ENCODE measurements at places on chromosomes 16 and 17.

GRCh38 chr16:50539822-50540710, 8.1 kb upstream of the NKD1 start:
- DNase-seq = no peak

DNA sequence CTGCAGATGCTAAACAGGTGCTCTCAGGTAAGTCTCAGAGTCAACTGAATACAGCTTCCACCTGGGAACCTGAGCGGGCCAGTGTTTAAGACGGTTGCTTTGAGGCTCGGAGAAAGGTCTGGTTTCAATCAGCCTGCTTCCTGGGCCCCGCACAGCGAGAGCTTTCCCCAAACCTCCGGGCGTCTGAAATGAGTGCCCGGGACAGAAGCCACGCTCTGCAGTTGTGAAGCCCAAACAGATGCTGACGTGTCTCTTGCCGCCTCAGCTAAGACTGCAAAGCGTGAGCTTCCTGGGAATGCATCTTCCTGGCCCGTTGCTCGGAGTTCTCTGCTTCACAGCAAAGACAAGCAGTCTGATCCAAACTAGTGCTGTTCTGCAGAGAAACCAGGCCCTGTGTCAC, 36.7 kb downstream of the PLXDC1 start:
- no peak for DNase-seq

DNA sequence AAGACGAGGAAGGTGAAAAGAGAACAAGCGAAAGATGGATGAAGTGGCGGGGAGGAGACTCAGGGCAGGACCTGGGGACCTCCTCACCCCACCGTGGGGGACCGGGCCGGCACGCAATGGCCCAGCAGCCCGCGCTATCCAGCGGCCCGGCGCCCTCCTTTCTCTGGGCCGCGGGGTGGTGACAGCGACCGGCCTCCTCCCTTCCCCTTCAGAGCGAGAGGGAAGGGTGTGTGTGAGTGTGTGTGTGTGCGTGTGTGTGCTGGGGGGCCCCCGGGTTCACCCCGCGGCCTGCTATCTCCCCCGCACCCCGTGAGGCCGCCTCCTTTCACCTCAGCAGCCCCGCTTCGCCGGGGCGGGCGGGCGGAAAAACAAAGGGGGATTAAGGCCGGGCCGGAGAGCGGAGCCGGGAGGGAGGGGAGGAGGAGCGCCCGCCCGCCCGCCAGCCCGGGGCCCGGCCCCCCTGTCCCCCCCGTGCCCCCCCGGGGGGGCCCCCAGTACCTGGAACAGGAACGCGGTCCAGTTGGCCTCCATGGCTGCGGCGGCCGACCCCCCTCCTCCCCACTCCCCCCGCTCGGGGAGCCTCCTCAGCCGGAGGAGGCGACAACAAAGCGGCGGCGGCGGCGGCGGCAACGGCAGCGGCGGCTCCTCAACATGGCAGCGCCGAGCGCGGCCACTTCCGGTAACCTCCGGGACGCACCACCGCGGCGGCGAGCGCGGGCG, at the start of gene VEZF1:
Gene VEZF1 (minus strand): TSS at position 674 of the 720 bp plus-strand sequence. CDS start 143 bp downstream, at position 531.
- DNase-seq = peak; percentile 68

GRCh38 chr17:54736573-54736972, 164.1 kb upstream of the TOM1L1 start:
- DNase-seq = no peak

GRCh38 chr16:14501331-14502255, 128.5 kb downstream of the PARN start:
- no peak for DNase-seq

Data from activated CD4-positive, alpha-beta T cell treated with anti-CD3 and anti-CD28 coated beads for 1 hour (primary cell).